Stimulated activated CD4-positive, alpha-beta T cell treated with anti-CD3 and anti-CD28 coated beads, Interleukin-1b, Interleukin-23, amount 100 ng/mL, for 1 hour (primary cell): ENCODE measurements at places on chromosomes 1 and 21.

DNA sequence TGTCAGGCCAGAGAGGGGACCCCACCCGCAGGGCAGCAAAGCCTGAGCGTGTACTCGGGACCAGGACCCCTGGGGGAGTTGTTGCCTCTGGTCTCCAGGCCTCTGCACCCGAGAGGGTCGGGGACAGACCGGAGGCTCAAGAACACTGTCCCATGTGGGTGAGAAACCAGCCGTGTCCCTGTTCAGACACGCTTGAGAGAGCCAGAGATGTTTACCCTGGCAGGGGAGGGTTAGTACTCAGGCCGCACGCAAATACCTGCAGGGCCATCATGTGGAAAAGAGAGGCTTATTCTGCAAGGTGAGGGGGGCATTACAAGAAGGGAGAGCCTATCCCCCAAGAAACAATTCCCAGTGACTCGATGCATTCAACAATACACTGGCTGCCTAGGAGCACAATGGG is 74.0 kb upstream of the ARHGEF16 start:
- DNase-seq: no peak

- DNase-seq: no peak
Observed at GRCh38 chr1:165173409-165173808, 183.1 kb downstream of the LMX1A start.

DNA sequence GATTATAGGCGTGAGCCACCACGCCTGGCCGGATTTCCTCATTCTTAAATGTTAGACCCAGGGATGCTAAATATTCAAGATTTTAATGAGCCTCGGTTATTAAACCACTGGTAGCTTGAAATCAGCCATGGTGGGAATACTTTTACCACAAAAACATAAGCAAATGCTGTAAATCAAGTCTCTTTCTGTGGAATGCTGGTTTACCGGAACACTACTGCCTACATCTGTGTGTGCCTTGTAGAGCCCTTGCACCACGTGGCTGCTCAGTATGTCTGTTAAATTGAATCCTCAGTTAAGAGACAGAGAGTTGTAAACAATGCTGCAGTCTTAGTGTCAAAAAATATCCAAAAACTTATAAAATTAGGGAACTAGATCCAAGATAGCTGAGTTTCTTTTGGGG is 26.8 kb upstream of the CNN3 start:
- no peak for DNase-seq

DNA sequence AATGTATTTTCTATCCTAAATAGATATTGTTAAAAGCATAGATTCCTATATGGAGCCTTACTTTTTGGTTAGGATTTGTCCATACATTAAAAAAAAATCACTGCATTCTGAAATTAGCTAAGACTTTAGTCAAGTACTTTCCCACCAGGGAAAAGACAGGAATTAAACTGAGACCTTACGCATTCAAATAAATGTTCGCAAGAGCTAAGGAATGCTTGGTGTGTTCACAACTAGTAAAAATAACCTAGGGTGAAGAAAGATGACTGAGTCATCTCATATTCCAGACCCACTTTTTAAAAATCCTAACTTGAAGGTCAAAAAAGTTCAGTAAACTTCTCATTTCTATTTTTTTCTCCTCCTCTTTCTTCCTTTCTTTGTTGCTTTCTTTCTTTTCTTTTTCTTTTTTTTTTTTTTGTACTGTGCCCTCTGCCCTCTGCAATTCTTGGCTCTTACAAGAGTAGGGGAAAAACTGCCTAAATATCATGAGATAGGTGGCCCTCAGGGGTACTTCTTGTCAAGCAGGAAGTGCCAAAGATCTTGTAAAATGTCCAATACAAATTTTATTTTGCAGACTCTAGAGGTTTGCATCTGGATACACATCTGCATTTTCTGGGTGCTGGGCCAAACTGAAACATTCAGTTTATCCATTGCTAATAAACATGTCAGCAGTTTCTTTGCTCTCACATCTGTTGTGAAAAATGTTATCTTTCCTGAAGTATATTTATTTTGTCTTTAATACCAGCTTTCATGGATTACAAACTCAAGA is 121.4 kb upstream of the GORAB start:
- no peak for DNase-seq
